ENCODE measurements at places on chromosomes 2 and 18.

GRCh38 chr2:150513647-150514046 is 26.2 kb upstream of the RND3 start:
- DNase-seq = no peak

DNA sequence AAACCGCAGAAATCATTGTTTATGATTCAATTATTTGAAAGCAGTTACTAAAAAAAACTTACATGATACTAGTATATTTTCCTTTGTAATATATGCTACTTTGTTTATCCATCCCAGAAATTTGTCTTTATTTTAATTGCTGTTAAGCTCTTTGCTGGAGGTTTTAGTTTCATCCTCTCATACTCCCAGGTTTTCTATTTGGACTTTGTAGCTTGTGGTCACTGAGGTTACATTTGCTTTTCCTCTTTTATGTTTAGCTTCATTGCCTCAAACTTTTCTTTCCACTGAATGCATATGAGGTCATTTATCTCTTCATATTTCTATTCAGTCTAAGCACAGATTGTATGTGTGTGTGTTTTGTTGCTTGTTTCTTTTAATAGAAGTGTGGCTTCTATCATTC is 89.9 kb downstream of the ERBB4 start:
- DNase-seq = no peak

- DNase-seq = no peak
Observed at GRCh38 chr2:48247206-48247605, 282.7 kb upstream of the STON1 start.

DNA sequence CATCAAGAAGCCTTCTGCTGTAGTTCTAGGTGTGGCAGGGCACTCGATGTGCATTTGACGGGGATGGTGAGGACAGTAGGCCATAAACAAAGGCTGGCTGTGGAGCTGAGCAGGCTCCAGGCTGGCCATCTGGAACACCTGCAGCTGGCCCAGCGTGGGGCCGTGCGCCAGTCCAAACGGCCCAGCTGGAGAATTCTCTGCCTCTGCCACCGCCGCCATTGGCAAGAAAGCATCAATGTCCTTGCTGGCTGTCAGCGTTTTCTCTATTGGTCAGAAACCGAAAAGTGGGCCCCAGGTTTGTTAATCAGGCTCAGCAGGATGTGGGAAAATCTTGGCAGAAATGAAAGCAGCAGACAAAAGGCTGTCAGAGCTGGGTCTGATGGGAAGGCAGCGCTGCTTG is 24.0 kb upstream of the CTIF start:
- no peak for DNase-seq

GRCh38 chr18:47531717-47532116 is 280.3 kb upstream of the SKOR2 start:
- no peak for DNase-seq

- no peak for DNase-seq
Observed at GRCh38 chr2:96683307-96683706, 40.7 kb downstream of the FER1L5 start.

DNA sequence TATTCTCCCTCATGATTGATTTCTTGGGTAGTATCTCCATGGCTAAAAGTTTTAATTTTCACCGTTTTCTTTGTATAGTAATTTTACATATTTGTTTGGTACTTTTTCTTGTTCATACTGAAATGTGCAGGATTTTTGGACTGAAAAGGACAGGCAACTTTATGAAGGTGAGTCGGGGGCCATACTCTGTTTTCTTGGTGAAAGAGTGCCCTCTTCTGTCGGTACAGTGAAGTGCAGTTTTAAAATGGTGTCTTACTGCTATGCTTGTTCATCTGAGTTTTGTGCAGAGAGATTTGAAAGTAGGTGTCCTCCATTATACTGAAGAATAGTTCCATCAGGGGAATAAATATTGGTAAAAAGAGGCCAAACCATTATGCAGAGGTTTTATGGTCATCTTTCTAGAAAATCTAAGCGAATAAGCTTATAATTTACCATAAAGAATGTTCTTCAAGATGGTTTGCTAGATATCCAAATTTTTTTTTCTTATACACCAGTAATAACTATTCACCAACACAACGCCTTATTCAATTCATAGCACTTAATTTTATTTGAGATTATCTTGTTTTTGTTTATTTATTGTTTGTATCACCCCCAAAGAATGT is 8.7 kb upstream of the SERPINB13 start:
- no peak for DNase-seq

GRCh38 chr18:22840606-22841144 is 92.5 kb upstream of the RBBP8 start:
- no peak for DNase-seq

All from mesothelial cell of epicardium (in vitro differentiated cells).